ENCODE measurements at places on chromosomes 5 and 9. TPM values are rescaled to one million over a fixed set of nuclear protein-coding genes. Genes with fewer than 3 reads are reported as not detected.

ADAMTS12 gene
- 7.1 TPM for total RNA-seq

RNF183 gene
- total RNA-seq, result not detected

FUT7 gene
- 0.32 TPM for total RNA-seq

ELL2 gene
- total RNA-seq, result 69.8 TPM

SETD9 gene
- 9.3 TPM for total RNA-seq

ADGRD2 gene
- not detected for total RNA-seq

TLX3 gene
- total RNA-seq, result not detected

PLAC8L1 gene
- 0.43 TPM for total RNA-seq

TMEM174 gene
- not detected for total RNA-seq

PALM2AKAP2 gene
- 65.6 TPM for total RNA-seq

FBN2 gene
- 6.3 TPM for total RNA-seq

C5orf15 gene
- 24.0 TPM for total RNA-seq

GFM2 gene
- 16.1 TPM for total RNA-seq

DMRT3 gene
- not detected for total RNA-seq

FOXD4L3 gene
- not detected for total RNA-seq

CENPK gene
- total RNA-seq, result 2.6 TPM

PCDHB16 gene
- total RNA-seq, result 5.0 TPM

PCDHA2 gene
- 0.14 TPM for total RNA-seq

CERT1 gene
- total RNA-seq, result 31.0 TPM

RETREG1 gene
- total RNA-seq, result 5.4 TPM

DDX4 gene
- total RNA-seq, result not detected

RIGI gene
- 12.7 TPM for total RNA-seq

NEUROG1 gene
- total RNA-seq, result not detected

CCL21 gene
- 161 TPM for total RNA-seq

MYMK gene
- not detected for total RNA-seq

TAL2 gene
- total RNA-seq, result not detected

CDO1 gene
- total RNA-seq, result 4.1 TPM

ALDOB gene
- total RNA-seq, result 0.24 TPM

FST gene
- total RNA-seq, result 19.2 TPM

CD180 gene
- 1.4 TPM for total RNA-seq

Data from posterior vena cava (tissue), 2 donors.